ENCODE measurements at places on chromosomes 6 and 20.
A peak's percentile ranks its signal among the peaks of the same experiment; 100 is the strongest.

DNA sequence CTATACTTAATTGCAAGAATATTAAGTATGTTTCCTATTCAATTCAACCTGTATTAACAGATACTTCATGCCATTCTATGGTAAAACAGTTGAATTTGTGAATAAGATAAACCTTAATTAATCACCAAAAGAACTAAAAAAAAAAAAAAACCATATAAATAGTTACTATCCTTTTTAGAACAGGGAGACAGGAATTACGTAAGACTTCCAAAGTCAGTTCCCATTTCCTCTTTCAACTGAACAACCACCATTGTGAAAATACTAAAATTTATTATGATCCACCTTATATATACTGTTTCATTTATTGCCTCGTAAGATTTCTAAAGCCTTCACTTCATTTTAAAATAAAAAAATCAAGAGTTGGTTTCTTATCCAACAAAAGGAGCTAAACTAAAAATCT is 9.4 kb downstream of the CCNC start:
- DNase-seq, result no peak

GRCh38 chr6:164753517-164753916 is 555.9 kb downstream of the C6orf118 start:
- DNase-seq, result no peak

DNA sequence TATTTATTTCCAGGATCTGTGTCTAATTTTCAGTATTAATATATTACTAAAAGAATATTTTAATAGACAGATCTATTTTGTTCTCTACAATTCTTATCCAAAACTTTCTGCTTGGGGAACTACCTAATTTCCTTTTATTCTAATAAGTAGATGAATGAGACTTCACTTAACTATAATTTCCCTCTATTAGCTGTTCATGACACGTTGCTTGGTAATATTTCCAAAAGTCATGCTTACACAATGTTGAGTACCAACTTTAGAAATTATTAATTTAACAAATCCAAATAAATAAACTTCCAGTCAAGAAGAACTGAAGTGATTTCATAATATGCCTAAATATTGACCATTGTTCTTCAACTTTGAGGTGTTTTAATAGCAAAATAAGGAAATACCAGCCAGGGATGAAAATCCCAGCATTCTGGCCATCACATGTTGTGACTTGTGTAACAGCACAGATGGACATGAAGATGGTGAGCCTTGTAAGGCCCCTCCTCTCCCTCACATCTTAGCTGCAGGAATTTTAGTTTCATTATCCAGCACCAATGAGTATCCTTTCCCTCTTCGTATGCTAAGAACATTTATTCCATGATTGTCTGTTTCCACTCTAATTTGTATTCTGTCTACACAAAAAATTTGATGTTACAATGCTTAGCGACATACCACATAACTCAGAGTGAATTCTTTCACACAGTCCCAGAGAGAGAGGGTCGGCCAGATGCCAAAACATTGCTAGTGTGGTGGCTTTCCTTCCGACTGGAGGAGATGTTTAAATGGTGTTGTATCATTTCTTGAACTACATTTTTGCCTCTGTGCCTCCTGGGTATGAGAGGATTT is 137.5 kb downstream of the FOXA2 start:
- DNase-seq, result no peak

DNA sequence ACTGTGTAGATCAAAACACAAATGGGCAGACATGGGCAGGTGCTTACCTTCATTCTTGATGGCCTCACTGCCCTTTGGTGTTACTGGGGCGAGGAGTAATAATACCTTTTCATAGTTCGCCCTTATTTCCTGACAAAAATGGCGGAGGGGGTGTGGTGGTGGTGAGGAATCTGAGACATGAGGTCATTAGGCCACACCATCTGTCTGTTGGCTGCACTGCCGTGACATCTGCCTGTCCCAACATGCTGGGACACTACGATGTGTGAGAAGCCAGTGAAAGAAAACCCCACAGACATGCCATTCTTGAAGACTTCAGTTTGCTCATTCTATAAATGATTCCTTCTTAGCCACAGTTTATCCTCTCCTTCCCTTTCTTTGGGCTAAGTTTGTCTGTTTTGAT is 13.4 kb upstream of the MAPRE1 start:
- DNase-seq, result no peak

DNA sequence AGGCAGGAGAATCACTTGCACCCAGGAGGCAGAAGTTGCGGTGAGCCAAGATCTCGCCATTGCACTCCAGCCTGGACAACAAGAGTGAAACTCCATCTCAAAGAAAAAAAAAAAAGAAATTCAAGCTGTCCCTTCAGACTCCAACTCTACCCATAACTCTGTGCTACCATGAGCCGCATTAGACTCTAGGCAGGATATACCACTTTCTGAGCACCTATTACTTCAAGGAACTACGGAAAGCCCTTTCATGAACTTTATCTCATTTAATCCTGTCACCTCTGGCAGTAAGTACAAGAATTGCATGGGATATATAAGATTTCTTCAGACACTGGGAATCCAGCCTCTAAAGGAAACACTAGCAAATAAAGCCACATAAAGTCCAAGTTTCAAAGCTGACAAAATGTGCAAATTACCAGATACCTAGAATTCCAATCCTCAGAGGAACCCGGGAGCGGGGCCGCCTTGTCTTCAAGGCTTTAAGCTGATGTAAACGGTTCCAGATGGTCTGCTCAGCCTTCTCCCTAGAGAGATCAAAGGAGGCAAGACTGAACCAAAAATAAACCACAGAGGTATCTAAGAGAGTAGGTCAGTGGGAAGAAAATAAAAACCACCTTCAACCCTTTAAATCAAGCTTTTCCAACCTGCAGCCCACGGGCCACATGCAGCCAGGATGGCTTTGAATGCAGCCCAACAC is 9.4 kb downstream of the CDK5RAP1 start:
- no peak for DNase-seq

DNA sequence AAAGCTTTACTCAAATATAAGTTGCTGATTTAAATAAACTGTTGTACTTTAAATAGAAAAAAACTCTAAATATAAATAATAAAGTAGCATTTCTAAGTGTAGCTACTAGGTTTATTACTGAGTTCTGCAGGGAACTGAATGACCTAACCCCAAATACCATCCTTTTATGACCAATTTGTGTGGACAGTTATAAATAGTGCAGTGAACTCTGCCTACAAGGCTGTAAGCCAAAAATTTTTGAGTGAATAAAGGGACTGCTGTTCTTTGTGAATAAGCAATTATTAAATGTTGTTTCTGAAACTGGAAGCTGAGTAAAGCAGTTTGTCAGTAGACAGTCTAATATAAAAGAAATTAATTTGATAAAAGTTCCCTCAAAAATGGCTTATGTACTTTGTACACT is 90.8 kb upstream of the ELOVL5 start:
- DNase-seq, result no peak

DNA sequence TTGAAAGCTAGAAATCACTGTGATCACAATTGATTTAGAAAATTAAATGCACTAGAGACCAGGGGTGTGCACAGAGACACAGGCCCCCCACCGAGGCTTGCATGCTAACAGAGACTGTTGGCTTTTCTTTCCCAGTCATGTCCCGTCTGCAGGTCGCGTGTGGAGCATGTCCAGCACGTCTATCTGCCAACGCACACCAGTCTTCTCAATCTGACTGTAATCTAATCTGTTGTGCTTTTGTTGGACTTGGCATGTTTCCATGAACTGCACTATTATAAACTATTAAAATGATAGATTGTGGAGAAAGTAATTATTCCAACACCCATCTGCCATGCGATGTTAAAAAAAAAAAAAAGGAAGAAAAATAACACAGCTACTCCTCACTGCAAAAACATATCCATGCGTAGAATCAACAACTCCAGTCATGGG is 17.7 kb downstream of the MYLIP start:
- DNase-seq, result peak; percentile 84

DNA sequence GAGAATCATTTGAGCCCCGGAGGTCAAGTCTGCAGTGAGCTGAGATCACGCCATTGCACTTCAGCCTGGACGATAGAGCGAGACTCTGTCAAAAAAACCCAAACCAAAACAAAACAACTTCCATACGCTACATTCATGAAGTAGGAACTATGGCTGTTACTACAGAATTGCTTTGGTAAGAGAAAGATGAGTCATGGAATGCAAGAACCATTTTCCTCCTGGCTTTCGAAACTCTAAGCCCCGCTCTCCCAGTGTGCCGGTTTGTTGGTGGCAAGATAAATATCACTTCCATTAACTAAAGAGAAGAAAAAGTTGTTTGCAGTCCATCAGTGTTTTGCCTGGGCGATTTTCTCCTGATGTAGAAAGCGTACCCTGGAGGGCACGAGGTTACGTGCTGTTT is 61.3 kb downstream of the ZDHHC14 start:
- no peak for DNase-seq

GRCh38 chr6:48714250-48714649 is 603.3 kb upstream of the PTCHD4 start:
- DNase-seq, result peak; percentile 48

GRCh38 chr6:144528743-144529425 is 243.7 kb downstream of the UTRN start:
- DNase-seq, result no peak

DNA sequence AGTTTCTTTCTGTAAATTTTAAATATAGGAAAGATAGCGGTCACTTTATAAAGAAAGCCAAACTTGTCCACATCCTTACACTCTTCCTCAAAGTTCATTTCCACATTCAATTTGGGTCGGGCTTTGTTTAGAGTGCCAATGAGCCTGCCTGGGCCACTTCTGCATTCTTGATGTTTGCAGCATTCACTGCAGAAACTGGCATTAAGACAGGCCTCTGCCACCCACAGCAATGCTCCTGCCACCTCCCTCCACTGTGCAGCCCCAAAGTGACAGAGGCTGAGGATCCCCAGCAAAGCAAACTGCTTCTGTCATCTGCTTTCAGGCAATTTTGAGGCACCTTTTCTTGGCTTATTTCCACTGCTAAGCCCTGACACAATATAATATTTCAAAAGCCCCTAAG is 61.2 kb downstream of the TNFAIP3 start:
- no peak for DNase-seq

GRCh38 chr6:143741480-143741879 is 63.7 kb downstream of the PHACTR2 start:
- no peak for DNase-seq

GRCh38 chr20:61254881-61255626 is 3.0 kb downstream of the CDH4 start:
- no peak for DNase-seq

DNA sequence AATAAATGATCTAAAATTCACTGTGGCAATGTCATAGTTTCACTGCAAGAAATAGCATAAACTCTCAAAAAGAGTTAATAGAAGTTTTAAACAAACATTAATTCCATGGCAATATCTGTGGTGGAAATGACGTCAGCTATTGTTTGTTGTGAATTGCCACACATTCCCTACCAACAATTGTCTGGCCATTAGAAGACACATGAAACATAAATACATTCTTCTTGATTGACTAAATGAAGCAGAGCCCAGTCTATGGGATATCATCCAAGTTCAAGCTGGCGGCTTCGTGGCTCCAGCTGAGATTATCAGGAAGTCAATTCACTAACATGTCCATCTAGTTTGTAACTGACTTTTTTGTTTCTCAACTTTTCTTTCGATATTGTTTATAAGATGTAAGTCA is 369.0 kb downstream of the ARHGAP18 start:
- DNase-seq, result no peak

GRCh38 chr6:25484900-25485299 is 167.1 kb upstream of the SCGN start:
- DNase-seq, result no peak

DNA sequence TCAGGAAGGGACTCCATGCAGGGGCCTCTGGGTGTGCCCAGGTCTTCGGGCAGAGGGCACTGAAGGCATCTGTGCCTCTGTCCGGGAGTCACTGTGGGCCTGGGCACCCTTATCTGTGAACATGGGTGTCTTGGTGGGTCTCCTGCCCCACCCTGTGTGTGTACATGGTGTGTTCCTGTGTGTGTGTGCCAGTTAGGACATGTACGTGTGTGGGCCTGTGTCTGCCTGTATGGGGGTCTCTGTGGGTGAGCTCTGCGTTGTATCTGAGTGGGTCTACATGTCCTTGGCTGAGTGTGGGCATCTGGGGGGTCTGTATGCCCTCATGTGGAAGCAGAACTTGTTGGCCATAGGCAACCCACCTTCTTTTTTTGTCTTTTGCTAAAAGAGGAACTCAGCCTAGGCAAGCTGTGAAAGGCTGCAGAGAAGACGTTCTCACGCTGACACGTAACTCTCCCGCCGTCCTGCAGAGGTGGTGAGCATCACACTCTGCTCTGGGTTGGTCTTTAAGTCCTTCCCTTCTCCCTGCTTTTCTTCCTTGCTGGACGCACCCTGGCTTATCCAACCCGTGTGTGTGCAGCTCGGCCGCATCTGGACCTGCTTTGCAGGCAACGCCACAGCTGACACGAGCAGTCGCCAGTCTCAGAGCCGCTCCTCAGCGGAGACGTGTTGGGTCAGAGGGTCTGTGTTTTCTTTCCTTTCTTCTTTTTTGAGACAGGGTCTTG is 532 bp upstream of the NPBWR2 start:
- DNase-seq, result no peak

DNA sequence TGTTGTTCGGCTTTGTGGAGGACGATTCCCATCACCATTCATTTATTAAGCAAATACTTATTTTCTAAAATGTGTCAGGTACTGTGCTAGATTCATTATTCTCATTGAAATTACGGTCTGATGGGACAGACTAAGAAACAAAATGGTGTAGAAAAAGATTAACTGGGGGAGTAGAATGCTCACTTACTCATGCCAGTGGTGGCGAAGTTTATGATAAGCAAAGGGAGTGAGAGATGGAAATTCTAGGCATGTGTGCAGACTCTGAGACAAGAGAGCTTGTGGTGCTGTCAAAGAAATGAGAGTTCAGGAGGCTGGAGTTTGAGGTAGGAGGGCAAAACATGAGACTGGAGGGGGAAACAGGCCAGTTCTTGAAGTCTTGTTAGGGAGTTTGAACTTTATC is 896 bp downstream of the RPP21 start:
- DNase-seq, result no peak

- DNase-seq, result no peak
Observed at GRCh38 chr20:8940326-8940725, 128.6 kb upstream of the PLCB4 start.

- DNase-seq, result no peak
Observed at GRCh38 chr6:32475392-32476206, 35.9 kb downstream of the HLA-DRA start.
